Hematopoietic multipotent progenitor cell treated with erythropoietin and hydrocortisone succinate and interleukin-3 and kit ligand, for 15 days (in vitro differentiated cells): ENCODE measurements at places on chromosomes 13 and 19.

- DNase-seq, result no peak
Measured at GRCh38 chr13:68323124-68323523, 1093.0 kb upstream of the PCDH9 start.

DNA sequence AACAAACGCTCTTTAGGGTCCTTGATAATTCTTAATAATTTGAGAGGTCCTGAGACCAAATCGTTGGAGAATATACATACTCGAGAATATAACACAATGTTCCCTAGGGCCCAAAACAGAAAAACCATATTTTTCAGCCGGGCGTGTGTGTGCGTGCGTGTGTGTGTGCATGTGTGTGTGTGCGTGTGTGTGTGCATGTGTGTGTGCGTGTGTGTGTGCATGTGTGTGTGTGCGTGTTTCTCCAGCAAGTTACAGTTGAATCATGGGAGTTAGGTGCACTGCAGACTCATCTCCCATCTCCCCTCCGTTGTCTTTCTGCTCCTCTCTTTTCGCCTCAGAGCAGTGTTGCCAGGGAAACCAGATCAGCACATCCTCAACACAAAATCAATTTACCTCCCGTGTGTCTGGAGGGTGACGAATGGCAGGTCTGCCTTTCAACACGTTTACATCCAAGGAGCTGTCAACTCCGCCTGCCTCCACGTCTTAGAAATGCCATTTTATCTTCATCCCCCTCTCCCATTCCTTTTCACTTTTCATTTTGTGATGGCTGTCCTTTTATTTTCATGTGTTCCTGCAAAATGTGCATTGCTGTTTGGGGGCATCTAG lies 8.3 kb upstream of the PNMA8B start:
- no peak for DNase-seq

DNA sequence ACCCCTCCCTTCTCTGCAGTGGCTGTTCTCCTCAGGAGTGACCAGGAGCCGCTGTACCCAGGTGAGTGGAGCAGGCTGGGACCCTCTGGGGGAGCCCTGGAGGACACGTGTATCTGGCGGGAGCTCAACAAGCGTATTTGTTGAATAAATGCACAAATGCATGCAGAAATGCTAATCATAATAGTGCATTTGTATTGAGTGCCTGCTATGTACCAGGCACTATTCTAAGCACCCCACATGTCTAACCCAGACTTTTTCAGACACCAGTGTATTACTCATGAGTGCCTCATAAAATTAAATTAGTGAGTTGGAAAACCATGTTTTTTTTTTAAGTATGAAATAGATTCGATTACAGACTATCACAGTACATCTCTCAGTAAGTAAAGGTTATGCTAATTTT lies 7.9 kb downstream of the HPN start:
- DNase-seq, result no peak

- no peak for DNase-seq
Measured at GRCh38 chr13:109667807-109668291, 118.5 kb downstream of the IRS2 start.

DNA sequence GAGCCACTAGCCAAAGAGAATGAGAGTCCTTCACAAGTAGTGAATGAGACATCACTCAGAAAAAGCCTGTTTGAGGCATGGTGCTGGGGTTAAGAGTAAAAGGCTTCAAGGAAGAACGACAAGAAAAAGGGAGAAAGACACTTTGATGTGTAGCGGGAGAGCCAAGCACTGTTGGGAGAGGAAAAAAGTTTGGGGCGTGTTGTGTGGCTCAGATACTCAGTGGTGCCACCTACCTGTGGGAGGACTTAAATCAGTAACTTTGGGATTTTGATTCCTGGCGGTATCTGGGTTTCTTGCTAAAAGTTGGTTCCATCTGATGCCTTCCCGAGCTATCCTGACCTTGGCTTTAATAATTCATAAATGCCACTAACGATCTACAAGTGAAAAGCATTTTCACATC lies 12.3 kb downstream of the ELSPBP1 start:
- DNase-seq, result no peak

DNA sequence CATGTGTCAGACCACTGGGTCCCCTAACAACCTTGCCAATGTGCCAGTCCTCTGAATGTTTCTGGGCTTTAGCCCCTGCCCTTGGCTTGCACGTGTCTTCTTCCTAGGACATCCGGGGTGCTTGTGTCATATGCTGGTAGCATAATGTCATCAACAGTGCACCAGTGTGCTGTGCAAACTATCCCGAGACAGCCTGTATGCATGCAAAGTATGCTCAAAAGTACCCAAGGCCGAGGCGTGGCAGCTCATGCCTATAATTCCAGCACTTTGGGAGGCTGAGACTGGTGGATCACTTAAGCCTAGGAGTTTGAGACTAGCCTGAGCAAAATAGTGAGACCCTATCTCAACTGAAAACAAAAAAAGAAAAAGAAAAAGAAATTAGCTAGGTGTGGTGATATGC lies 20.8 kb upstream of the C19orf12 start:
- DNase-seq, result no peak

DNA sequence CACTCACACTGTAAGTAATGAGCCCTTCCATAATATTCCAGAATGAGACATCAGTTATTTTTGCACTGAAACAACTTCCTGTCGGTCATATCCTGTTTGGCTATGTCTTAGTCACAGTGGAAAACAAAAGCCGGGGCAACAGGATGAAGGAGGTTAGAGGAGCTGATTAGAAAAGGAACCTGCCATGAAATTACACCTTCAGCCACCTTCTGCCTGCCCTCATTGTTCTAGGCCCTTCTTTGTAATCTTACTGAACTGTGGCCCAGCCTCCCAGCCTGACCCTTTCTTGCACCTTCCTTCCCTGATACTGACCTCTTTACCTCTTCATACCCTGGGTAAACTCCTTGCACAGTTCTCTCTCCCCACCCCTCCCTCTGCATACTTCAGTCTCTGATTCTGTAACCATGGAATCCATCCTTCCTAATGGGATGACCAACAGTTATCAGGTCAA lies 67.3 kb downstream of the DOCK9 start:
- no peak for DNase-seq

GRCh38 chr19:13748169-13748828 lies 16.0 kb upstream of the MRI1 start:
- DNase-seq, result peak; percentile 25
